NCI-H446 treated with DMSO at 0.1 percent for 48 hours (cell line): ENCODE measurements at places on chromosomes 11 and 22.

GRCh38 chr11:204587-205109 lies 2.6 kb downstream of the BET1L start:
- no peak for DNase-seq

DNA sequence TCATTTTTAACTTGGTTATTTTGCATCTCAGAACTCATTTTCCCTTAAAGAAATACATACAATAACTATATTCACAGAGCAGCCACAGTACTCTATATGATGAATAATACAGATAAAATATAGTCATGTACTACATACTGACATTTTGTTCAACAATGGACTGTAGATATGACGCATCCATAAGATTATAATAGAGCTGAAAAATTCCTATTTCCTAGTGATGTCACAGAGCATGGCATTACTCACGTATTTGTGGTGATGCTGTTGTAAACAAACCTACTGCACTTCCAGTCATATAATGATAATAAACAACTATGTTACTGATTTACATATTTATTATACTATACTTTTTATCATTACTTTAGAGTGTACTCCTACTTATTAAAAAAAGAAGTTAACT lies 38.7 kb downstream of the NARS2 start:
- no peak for DNase-seq

DNA sequence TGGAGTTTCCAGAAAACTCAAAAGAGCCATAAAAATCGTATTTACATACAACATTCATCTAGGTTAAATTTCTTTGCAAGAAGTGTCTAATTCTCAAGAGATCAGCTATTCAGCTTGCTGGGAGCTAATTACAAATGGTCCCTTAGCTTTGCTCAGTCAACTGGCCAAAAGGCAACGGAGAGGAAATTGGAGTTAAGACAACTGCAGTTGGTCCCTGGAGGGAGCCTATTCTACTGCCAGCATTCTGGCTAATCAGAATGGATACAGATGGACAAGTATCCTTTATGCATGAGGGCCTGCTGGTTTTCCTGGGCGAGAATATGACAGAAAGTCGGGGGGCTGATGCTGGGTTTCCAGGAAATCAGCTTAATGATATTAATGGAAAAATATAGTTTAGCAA lies 45.5 kb downstream of the KCNJ1 start:
- DNase-seq: no peak

- DNase-seq: no peak
Observed at GRCh38 chr11:117428856-117429229, 101.2 kb downstream of the CEP164 start.
